Endodermal cell (in vitro differentiated cells): ENCODE measurements at places on chromosomes 4 and X. TPM values are rescaled to one million over a fixed set of nuclear protein-coding genes. Genes with fewer than 3 reads are reported as not detected.

HERC6 gene
- 8.3 and 9.9 TPM in 2 replicates for total RNA-seq

DNA sequence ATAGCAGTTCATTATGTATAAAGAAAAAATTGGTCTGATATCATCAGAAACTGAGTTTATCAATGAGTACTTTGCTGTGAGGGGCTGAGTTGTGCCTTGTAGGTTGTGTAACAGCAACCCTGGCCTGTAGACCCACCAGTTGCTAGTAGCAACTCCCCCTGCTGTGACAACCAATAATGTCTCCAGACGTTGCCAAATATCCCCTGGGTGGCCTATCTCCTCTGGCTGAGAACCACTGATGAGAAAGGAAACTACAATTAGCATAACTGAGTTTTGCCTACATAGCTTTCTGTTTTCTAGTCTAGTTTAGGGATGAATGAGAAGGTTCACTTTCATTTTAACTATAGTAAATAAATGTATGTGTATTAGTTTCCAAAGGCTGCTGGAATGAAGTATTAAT, 234.1 kb downstream of the CPE start:
- DNase-seq, result peak; percentile 73

LNX1 gene
- 5.4 to 17.8 TPM (median 5.7 TPM) in 3 replicates for total RNA-seq

GRCh38 chrX:105515561-105515960, 295.1 kb upstream of the TEX13A start:
- no peak for DNase-seq

DNA sequence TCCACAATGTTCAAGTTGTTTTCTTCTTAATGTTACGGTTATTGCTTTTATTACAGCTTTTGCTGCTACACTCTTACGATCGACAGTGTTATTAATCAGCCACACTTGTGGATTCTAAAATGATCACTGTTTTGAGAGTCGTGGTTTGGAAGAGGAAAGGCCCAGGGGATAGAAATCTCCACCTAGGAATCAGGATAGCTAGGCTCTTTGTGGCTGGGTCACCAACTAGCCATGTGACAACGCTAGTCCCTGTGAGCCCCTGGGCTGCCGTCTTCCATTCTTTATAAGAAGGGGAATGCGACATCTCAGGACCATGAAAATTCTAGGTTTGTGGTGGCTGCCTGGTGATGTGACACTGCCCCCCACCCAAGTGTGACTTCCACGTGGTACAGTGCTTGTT, 380 bp downstream of the SLC34A2 start:
- DNase-seq, result no peak

SCRG1 gene
- not detected in 3 replicates for total RNA-seq

- no peak for DNase-seq
These were observed 92.9 kb downstream of the ANK2 start for GRCh38 chr4:113142351-113142750.

ADGRG4 gene
- total RNA-seq, result not detected in 3 replicates

ADGRA3 gene
- total RNA-seq, result 47.7 and 51.8 TPM in 2 replicates

PRKX gene
- total RNA-seq, result 69.0 and 73.7 TPM in 2 replicates

DNA sequence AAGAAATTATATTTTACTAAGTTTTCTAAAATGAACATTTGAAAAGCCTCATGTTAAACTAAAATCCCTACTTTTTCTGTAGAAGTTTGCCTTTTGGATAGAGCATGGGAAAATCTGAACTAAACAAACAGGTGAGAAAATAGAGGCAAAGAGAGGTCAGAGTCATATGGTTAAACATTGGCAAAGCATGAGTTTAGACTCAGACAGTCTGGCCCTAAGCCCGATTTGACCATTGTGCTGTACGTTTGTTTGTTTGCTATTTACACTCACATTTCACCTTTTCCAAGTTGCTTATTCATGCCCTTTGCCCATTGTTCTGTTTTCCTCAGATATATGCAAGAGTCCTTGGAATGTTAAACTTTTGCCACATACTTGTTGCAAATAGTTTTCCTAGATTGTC, 85.4 kb downstream of the TIGD2 start:
- no peak for DNase-seq

DNA sequence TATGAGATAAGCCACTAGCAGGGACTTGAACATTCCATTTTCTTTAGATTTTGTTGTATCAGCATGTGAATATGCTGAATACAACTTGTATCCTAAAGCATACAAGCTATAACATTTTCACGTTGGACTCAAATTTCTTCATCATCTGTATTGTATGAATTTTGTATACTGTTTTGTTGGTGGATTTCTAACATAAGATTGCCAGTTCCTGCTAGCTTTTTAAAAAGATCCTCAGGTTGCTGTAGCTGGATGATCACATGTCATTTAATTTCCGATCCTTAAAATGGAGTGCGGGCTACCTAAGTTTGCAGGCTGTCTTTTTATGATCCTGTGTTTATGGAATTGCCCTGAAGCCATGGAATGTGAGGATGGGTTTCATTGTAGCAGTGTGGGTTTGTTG, 6.9 kb downstream of the PDLIM5 start:
- no peak for DNase-seq

SAGE1 gene
- total RNA-seq, result not detected in 2 replicates

DNA sequence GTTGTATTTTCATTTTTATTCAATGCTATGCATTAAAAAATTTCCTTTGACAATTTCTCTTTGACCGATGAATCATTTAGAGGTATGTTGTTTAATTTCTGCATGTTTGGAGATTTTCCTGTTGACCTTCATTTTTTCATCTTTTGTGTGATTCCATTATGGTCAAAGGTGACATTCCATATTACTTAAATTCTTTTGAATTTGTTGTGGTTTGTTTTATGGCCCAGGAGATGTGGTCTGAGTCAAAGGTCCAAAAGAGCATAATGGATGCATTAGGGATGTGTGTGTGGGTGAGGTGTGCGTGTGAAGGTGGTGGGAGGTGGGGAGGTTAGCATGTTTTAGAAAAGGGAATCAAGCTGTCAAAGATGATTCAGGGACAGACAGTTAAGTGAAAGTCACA, 76.0 kb upstream of the GIMD1 start:
- DNase-seq, result no peak

DNA sequence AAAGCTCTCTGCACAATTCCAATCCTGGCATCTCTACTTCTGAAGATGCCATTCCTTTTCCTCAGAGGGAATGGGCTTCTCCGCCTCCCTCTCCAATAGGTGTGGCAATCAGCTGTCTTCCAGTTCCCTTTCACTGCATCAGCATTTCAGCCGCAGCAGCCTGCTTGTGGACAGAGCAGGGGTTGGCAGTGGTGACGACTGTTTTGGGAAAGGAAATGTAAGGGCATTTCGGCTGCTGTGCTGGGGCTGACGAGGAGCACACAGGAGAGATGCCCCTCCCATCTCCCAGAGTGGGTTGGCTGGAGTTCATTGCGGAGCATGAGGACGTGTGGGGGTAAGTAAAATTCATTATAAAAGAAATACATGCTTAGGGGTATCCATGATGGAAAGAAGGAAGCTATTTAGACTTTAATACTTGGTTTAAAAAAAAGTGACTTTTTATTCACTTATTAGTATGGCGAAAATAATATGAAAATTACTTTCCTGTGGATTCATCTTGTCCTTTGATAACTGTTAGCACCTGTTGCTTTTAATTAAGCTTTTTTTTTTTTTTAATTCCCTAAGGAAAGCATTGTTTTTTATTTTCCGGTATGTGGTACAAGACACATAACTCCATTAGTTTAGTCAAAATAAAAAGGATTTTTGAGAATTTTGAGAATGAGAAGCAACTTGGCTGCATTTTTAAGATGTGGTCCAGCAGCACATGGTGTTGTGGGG, at the start of gene LIMCH1:
Gene LIMCH1 (plus strand): TSS at position 141 of the 717 bp plus-strand sequence. CDS start 67,839 bp downstream, outside the sequence.
- peak; percentile 77 for DNase-seq

DNA sequence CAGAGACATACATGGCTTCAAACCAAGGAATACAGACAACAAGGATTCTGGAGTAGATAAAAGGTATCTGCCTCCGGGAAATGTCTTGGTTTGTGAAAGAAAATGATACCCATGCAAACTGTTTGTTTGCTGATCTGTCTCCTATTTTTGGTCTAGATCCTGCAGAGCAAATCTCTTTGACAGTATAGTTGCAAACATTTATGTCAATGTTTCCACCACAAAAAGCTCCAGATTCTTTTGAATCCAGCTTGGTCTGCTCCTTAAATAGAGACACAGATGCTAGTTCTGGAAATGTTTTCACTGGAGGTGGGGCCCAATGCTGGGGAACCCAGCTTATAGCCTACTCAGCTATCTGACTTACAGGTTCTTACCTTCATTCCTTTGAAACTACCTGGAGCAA, 119.7 kb downstream of the ATG4A start:
- DNase-seq, result no peak

FRMD7 gene
- total RNA-seq, result not detected in 3 replicates

DNA sequence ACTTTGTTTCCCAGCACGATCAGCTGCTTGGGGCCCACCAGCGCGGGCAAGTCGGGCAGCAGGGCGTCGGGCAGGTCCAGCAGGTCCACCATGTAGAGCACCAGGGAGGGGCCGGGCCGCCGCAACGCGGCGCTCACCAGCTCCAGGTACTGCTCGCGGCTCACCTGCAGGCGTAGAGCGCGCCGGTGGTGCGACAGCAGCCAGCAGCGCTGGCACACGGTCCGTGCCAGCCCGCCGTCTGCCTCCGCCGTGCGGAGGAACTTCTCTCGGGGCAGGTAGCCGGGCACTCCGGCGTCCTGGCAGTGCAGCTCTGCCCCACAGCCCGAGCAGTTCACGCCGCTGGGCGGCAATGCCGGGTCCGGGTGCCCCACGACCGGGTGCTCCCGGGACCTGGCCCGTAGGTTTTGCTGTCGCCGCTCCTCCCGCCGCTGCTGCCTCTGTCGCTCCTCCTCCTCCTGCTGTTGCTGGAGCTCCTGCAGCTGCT, 527 bp downstream of the NOA1 start:
- peak; percentile 87 for DNase-seq

GRCh38 chr4:2313366-2313765, 51.5 kb upstream of the MXD4 start:
- no peak for DNase-seq

DNA sequence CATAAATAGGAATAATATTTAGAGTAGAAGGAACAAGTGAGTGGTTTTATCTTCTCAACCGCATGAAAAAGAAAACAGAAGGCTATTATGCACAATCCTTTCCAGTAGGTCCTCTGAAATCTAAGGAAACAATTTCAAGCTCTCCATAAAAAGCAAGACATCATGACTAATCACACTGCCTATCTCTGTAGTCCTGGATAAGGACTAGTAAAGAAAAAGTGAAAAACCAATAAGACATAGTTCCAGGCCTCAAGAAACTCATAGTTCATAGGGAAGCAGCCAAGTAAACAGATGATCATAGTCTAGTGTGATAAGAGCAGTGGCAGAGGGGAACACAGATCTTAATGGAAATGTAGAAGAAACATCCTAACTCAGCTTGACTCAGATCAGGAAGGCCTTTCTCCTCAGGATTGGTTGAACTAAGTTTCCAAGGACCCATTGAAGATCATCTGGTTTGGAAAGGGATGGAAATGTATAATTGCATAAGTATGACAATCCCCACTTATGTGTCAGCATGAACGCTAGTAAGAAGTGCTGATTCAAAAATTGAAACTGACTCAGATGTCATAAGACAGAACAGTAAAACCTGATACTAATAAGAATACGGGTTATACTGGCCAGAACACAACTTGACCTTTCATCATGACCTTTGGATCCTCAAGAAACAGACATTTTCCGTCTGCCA, 155.3 kb downstream of the GRIA3 start:
- no peak for DNase-seq

DNA sequence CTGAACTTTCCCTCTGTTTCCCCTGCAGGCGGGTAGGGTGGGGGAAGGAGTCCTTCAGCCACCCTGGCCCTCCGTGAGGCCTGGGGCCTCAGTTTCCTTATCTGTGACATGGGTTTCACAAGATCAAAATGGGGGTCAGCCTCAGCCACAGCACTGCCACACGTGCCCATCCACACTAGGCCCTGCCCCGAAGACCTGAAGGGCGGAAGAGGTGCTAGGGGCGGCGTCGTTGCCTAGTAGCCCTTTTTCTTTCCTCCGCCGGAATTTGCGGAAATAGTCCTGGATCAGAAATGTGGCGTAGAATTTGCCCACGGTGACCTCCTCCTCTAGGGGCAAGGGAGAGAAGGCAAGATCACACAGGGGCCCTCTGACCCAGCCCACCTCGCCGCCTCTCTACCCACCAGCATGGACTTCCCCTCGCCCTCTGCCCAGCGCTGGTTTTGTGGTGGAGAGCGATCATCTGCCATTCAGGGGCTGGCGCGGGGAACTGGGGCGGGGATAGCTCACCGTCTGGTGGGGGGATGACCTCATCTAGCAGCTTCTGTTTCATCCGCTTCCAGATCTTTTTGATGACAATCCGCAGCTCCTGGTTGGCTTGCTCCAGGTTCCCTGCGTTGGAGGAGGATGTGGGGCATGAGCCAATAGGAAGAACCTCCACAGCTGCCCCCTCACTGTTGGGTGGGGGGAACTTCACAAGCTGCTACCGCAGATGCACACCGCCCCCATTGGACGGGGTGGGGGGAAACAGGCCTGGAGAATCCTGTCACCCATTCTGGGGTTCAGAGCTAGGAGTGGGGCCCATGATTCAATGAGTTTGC, 9.7 kb upstream of the SYP start:
- DNase-seq, result peak; percentile 71

WDR13 gene
- total RNA-seq, result 48.1 and 51.3 TPM in 2 replicates

DNA sequence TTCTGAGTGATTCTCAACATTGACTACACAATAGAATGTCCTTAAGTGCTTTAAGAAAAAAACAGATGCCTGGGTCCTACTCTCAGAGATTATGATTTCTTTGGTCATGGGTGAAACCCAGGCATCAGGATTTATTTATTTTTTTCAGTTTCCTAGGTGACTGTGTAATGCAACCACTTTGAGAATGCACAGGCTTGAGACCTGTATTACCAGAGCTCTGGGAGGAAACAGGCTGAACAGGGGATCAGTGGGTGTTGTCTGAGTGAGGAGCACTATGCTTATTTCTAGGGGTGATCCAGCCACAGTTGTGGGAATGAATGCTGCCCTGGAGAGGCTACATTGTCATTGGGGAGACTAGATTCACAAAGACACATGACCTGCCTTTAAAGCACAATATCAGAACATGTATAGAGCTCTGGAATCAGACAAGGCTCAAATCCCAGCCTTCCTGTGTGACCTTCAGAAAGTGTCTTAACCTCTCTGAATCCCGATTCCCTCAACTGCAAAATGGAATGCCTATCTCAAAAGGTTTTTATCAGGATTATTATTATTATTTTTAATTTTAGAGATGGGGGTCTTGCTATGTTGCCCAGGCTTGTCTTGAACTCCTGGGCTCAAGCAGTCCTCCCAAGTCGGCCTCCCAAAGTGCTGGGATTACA, 61.6 kb upstream of the PRPS1 start:
- DNase-seq, result no peak

PABPC1L2A gene
- total RNA-seq, result not detected in 2 replicates

NPY2R gene
- 0.14 TPM in 1 of 2 replicates, not detected in the other for total RNA-seq

DNA sequence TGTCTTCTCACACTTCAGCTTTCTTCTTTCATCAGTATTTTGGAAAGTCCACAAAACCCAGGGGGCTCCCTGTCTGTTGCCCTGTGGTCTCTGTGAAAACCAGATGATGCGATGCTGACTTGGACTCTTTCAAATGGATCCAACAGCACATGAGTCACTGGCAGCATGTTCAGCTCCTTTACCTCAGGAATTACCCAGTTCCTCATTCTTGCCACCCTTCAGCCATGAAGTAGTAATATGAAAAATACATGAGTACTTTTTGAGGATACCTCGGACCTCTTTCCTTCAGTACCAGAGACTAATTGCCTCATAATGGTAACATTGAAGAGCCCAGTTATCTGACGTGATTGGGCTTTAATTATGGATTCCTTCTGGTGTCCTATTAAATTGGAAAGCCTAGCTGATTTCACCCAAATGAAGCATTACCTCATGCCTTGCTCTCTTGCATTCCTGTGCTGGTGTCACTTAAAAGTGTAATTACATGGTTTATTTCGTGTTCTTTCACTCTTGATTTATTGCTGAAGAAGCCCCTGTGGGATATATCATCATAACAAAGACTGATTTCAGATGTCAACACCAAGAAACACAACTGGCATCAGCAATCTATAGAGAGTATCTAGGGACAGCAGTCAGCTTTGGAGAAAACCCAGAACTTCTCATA, 63.4 kb downstream of the NFKB1 start:
- DNase-seq, result no peak

MAGEA1 gene
- total RNA-seq, result not detected in 3 replicates
